ENCODE measurements at places on chromosomes 2 and 18.

GRCh38 chr2:55087501-55087900 is 37.2 kb upstream of the RTN4 start:
- no peak for DNase-seq

DNA sequence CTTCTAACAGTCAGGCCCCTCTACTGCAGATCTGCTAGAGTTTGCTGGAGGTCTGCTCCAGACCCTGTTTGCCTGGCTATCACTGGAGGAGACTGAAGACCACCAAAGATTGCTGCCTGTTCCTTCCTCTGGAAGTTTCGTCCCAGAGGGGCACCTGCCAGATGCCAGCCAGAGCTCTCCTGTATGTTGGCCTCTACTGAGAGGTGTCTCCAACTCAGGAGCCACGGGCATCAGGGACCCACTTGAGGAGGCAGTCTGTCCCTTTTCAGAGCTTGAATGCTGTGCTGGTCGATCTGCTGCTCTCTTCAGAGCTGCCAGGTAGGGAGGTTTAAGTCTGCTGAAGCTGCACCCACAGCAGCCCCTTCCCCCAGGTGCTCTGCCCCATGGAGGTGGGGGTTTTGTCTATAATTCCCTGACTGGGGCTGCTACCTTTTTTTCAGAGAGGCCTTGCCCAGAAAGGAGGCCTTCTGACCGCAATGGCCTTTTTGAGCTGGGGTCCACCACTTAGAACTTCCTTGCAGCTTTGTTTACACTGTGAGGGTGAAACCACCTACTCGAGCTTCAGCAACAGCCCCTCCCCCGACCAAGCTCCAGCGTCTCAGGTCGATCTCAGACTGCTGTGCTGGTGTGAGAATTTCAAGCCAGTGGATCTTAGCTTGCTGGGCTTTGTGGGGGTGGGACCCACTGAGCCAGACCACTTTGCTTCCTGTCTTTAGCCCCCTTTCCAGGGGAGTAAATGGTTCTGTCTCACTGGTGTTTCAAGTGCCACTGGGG is 566.0 kb downstream of the NR4A2 start:
- no peak for DNase-seq

GRCh38 chr2:102839668-102840388 is 78.0 kb downstream of the TMEM182 start:
- DNase-seq, result no peak

GRCh38 chr2:219457784-219458369 is 23.2 kb downstream of the SPEG start:
- DNase-seq, result no peak

DNA sequence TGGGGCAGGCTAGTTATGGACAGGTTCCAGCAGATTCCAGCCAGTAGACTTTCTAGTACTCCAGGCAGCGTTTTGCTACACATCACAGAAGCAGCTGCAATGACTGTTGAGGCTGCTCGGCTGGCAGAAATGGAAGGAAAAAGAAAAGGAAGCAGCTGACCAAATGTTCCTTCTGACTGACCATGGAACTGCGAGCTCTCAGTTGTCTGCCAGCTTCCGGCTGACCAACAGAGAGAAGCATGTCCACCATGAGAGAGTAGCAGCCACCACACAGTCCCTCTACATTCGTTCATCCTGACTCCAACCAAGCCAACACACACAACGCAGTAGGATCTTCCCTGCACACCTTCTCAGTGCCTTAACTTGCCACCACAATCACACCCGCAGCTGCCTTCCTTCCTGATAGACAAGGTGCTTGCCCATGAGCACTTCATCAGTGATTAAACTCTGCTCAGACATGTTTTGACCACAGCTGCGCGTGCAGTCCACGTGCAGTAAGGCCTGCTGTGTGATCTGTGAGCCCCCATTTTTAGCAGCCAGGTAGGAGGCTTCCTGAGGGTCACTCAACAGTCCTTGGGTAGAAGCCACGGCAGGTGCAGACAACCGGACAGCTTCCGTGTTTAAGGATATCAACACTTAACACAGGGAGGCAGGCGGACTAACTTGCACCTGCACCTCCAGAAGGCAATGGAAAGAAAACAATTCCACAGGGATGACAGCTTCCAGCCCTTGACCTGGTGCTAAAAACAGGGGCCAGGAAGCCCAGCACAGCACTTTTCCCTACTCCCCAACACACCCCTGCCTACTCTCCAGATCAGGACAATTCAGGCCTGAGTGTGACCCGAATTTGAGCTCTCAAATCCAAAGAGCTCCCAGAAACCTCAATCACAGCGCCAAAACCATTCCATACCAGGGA is 996 bp downstream of the TGFBRAP1 start:
- peak; percentile 69 for DNase-seq

DNA sequence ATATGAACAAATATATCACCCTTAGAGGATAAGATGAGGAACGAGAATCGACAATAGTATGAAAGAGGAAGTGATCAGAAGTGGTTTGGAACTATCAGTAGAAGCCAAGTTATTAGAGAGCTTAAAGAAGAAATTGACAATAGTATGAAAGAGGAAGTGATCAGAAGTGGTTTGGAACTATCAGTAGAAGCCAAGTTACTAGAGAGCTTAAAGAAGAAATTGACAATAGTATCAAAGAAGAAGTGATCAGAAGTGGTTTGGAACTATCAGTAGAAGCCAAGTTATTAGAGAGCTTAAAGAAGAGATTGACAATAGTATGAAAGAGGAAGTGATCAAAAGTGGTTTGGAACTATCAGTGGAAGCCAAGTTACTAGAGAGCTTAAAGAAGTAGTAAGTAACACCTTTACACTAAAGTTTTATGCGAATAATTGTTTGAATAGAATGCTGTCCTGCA is 175.5 kb downstream of the ZNF407 start:
- DNase-seq, result no peak

GRCh38 chr2:219570924-219571310 is 422 bp downstream of the OBSL1 start:
- DNase-seq, result no peak

GRCh38 chr2:219803294-219803693 is 175.9 kb downstream of the SLC4A3 start:
- DNase-seq, result no peak

GRCh38 chr18:59821983-59822382 is 77.8 kb upstream of the PMAIP1 start:
- no peak for DNase-seq

DNA sequence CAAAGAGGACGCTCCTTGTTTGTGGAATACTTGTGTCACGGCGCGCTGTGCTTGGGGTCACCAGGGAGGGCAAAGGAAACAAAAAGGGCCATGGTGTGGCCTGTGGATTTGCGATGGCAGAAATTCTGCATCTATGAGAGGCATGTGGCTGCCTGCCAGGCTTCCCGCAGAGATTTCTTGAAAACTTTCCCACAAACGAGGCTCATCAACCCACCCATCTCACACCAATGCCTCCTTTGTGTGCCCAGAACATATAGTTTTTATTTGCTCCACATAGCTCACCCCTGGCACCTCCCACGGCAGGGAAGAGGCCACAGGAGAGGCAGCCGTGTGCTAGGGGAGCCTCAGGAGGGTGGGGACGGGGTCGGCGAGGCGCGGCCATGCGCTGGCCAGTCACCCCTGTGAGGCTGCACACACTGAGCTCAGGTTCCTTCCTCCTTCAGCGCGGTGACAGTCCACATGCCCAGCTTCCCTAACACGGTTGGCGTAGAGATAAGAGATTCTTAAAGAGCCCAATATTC is 100.3 kb downstream of the MBP start:
- DNase-seq, result no peak

DNA sequence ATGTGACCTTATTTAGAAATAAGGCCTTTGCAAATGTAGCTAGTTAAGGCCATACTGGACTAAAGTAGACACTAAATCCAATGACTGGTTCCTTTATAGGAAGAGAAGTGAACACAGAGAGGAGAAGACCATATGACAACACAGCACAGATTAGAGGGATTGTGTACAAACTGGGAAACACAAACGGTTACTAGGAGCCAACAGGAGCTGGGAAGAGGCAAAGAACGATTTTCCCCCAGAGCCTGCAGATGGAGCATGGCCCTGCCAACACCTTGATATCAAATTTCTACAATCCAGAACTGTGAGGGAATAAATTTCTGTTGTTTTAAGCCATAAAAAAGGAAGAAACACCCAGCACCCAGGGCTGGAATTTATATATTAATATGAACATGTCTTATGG is 38.7 kb upstream of the COL5A2 start:
- DNase-seq, result no peak

DNA sequence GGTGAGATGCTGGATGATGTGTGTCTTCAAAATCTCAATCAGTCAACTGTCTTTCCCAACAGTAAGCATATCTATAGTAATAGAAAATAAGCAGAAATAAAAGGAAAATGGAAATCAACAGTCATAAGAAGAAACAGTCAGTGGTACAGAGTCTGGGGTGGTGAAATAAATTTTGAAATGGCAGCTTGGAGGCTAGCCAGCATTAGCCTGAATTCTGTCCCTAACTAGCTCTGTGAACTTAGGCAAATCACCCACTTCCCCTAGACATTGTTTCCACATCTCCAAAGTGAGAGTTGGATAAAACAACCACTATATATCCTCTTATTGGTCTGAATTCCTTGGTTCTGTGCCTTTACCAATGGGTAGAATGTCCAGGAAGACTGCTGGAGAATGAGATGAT is 189.7 kb upstream of the REV1 start:
- no peak for DNase-seq

DNA sequence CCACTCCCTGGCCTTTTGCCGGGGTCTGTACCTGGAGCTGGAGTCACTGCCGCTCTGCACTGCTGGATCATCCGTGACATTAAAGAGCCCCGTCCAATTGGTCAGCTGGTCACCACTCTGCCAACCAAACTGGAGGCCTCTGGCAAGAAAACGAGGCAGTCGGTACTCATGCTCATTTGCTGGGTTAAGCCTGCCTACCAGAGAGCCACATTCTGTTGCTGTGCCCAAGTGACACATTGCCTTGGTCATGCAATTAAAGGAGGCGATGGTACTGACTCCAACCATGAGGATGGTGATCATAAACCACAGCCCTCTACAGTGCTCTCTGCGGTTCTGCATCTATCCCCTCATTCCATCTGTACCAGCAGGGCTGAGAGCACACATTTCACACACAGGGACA is 35.5 kb downstream of the ST8SIA5 start:
- DNase-seq, result no peak

GRCh38 chr2:131125195-131125757 is 20.1 kb downstream of the PLEKHB2 start:
- no peak for DNase-seq

DNA sequence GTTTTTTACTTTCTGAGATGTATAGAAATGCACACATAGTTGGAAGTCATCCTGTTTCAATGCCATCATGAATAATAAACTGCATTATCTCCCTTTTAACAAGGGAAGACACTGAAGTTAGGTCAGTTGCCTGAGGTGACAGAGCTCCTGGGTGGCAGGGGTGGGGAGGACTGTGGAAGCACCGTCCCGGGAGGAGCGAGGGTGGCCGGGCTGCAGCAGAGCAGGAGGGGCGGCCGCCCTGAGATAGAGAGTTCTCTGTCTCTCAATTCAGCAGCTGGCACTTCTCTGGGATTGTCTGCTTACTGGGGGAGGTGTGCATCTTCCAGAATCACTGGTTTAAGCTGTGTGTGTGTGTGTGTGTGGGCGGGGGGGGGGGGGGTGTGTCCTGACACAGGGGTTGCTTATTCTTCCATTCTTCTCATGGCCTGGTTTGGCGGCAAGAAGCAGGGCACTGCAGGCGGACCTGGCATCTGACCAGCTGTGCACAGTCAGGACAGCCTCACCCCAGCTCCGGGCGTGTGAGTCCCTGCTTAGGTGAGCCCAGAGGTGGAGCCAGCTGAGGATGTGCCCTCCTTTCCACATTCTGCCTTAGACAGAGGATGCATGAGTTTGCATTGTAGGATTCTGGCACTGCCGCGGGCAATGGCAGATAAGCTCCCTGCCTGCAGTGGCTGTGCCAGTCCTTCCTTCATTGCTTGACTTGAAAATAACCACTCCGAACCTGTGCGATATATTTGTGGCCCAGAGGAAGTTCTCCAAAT is 40.4 kb downstream of the VWA3B start:
- no peak for DNase-seq

DNA sequence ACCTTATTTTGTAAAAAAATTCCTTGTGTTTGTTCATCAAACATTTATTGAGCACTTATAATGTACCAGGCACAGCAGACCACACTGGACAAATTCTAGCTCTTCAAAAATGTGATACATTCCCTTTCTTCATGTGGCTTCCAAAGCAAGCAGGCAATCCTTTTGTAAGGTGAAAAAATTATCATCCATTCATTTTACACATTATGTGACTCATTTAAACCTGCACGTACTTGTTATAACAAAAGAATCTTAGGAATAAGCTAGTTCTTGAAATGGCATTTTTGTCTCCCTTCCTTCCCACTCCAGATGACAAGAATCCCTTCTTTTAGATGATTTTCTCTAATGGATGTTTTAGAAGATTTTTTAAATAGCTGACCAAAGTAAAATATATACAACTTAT is 104.6 kb downstream of the KLF7 start:
- DNase-seq, result no peak

- no peak for DNase-seq
Observed at GRCh38 chr2:40028792-40029488, 249.9 kb upstream of the THUMPD2 start.

DNA sequence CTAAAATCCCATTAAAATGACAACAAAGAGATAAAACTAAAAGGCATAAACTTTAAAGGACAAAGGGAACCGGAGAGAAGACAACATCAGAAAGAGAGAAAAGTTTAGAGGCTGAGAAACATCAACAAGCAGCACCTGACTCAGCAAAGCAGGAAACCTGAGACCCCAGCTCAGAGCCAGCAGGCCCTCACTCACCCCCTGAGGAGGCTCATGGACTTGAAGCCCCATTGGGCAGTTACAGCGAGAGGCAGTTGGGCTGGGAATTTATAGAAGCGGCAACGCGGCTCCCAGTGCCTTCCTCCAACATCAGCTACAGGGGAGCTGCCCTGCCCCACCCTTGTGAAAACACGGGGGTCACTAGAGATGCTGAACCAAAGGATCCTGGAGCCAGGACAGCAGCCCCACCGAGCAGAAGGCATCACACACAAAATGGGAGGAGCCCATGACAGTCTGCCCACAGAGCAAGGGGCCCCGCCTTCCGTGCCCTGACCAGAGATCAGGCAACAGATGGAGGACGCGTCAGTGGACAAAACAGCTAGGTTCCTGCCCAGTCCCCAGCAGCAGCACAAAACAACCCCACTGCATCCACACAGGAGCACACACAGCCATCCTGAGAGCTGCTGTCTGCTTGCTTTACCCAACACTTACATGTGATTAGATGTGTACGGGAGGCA is 52.7 kb downstream of the CMPK2 start:
- no peak for DNase-seq

All from tibial artery (tissue), 4 donors.